ENCODE measurements at places on chromosomes 3 and 15.

DNA sequence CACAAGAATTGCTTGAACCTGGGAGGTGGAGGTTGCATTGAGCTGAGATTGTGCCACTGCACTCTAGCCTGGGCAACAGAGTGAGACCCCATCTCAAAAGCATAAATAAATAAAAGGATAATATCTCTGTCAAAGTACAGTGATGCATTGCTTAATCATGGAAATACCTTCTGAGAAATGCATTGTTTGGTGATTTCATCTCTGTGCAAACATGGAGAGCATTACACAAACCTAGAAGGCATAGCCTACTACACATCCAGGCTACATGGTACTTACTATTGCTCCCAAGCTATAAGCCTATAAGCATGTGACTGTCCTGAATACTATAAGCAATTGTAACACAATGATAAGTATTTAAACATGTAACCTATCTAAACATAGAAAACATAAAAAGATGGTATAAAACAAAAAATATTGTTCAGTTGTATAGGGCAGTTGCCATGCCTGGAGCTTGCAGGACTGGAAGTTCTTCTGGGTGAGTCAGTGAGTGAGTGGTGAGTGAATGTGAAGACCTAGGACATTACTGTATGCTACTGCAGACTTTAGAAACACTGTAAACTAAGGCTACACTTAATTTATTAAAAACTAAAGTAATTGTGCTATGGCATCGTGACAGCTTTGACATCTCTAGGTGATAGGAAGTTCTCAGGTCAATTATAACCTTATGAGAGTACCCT is 93.6 kb upstream of the SNRPN start:
- no peaks in the 10 kb centered on the region for H3K36me3 ChIP-seq
- H3K4me1 ChIP-seq = no peaks in the 10 kb centered on the region
- no peak overlapping the region for H3K4me3 ChIP-seq
- DNase-seq = no peak

DNA sequence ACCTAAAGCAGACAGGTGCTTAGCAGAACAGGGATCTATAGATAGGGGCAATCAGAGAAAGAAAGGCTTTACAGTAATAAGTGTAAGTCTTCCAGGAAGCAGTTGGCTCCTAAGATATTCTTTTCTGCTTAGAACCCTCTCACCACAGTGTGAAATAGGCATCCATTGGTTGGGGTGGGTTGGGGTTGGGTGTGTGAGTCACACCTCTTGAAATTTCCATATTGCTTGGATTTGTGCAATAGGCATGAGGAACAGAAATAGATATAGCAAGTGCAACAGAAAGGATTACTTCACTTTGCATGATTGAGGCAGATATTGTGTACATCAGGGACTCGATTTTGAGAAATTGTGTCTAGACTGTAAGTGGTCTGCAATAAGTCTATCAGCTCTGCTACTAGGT is 200.1 kb upstream of the GAP43 start:
- no peak overlapping the region for H3K27ac ChIP-seq
- no peaks in the 10 kb centered on the region for H3K27me3 ChIP-seq
- no peaks in the 10 kb centered on the region for H3K4me1 ChIP-seq
- H3K4me3 ChIP-seq = no peak overlapping the region
- no peaks in the 10 kb centered on the region for H3K36me3 ChIP-seq
- no peak for DNase-seq

- H3K27me3 ChIP-seq = no peaks in the 10 kb centered on the region
- no peaks in the 10 kb centered on the region for H3K4me1 ChIP-seq
- no peak overlapping the region for H3K27ac ChIP-seq
- H3K4me3 ChIP-seq = no peak overlapping the region
These were observed 133.9 kb downstream of the CCNL1 start for GRCh38 chr3:157026091-157026490.

GRCh38 chr3:119356646-119357045 is 62.5 kb downstream of the ARHGAP31 start:
- no peaks in the 10 kb centered on the region for H3K4me1 ChIP-seq
- H3K27ac ChIP-seq = no peak overlapping the region
- DNase-seq = no peak
- no peaks in the 10 kb centered on the region for H3K36me3 ChIP-seq
- H3K4me3 ChIP-seq = no peak overlapping the region
- H3K27me3 ChIP-seq = no peaks in the 10 kb centered on the region

DNA sequence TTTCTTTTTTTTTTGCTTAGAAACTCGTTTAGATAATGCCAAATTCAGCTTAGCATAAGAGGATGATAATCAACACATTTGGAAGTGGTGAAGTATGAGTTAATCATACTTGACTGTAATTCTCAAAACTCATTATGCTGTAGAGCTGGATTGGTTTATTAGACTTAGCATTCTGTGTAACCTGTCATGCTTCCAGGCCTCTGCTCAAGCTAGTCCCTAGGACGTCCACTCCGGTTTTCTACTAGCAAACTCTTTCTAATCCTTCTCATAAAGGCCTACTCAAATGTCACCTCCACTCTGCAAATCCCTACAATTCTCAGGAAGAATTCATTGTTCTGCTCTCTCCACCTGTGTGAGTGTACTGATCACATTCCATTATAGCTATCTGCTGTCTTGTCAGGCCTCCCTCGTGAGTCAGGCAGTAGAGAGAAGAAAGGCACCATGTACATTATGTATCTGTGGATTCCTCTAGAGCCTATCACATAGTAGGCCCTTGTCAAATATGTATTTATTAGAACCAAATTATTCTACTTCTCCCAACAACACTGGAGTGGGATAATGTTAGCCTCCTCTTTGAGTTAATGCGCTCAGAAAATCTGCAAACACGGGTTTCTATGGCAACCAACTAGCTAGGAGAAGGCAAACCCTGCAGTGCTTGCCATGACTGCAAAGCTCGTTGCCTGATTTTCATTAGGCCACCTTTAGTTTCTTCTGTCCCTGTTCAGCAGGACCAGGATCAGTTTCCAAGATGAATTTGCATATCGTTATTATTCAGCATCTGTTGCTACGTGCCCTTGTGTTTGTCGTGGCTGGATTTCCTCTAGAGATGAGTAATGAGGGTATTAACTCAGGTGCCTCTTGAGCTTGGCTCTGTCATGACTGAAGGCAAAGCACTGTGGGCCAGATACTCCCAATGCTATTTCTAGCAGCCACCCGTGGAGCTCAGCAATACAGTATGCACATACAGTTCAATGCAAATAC is 30.7 kb downstream of the ATP13A5 start:
- no peak overlapping the region for H3K4me3 ChIP-seq
- no peaks in the 10 kb centered on the region for H3K4me1 ChIP-seq
- no peak overlapping the region for H3K27ac ChIP-seq
- H3K27me3 ChIP-seq = no peaks in the 10 kb centered on the region
- no peaks in the 10 kb centered on the region for H3K36me3 ChIP-seq
- no peak for DNase-seq

GRCh38 chr3:197508051-197508451 is 47.7 kb downstream of the BDH1 start:
- no peak overlapping the region for H3K4me3 ChIP-seq
- H3K4me1 ChIP-seq = no peaks in the 10 kb centered on the region
- H3K27me3 ChIP-seq = no peaks in the 10 kb centered on the region

DNA sequence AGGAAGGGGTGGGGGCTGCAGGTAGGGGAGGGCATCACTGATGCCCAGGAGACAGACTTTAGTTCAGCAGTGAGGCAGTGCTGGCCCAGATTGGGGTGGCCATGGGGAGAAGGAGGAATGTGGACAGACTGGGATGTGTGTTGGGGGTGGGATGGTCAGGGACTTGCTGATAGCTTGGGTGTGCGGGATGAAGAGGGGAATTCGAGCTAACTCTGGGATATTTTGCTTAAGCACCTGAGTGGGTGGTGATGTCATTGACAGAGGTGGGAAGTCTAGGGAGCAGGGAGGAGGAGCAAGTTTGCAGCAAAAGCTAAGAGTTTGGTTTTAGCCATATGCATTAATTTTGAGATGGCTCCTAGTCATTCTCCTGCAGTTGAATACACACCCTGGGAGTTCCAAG is 207.5 kb downstream of the RPLP1 start:
- H3K36me3 ChIP-seq = no peaks in the 10 kb centered on the region
- no peak overlapping the region for H3K27ac ChIP-seq
- no peak overlapping the region for H3K4me3 ChIP-seq
- no peaks in the 10 kb centered on the region for H3K27me3 ChIP-seq
- no peaks in the 10 kb centered on the region for H3K4me1 ChIP-seq

DNA sequence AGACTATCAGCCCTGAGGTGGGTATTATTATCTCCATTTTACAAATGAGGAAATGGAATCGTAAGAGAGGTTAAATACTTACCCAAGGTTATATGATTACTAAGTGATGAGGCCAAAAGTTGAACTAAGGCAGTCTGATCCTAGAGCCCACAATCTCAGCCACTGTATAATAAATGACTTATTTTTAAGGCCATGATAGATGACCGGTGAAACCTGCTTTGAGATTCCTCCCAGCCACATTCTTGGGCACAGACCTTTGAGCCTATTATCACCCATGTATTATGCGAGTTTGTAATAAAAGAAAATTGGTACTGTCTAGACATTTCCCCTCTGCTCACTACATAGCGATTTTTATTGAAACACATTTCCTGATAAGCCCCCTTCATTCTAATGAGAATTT is 37.4 kb downstream of the POLQ start:
- no peaks in the 10 kb centered on the region for H3K36me3 ChIP-seq
- H3K27ac ChIP-seq = no peak overlapping the region
- H3K4me3 ChIP-seq = no peak overlapping the region
- DNase-seq = no peak
- H3K4me1 ChIP-seq = no peaks in the 10 kb centered on the region

GRCh38 chr3:40476478-40477470 is at the start of gene ZNF619:
Gene ZNF619, plus strand, starts transcription at chr3:40477122. Its CDS starts 858 bp downstream, at chr3:40477980.
- peak; percentile 71 for DNase-seq
- no peaks in the 10 kb centered on the region for H3K36me3 ChIP-seq
- H3K4me1 ChIP-seq = no peaks in the 10 kb centered on the region
- H3K27me3 ChIP-seq = no peaks in the 10 kb centered on the region
- peak within 1 kb of the TSS; percentile 78 for H3K27ac ChIP-seq

GRCh38 chr15:50241684-50242450 is 23.7 kb downstream of the HDC start:
- no peaks in the 10 kb centered on the region for H3K4me1 ChIP-seq
- no peak overlapping the region for H3K27ac ChIP-seq
- no peak for DNase-seq
- H3K4me3 ChIP-seq = no peak overlapping the region
- no peaks in the 10 kb centered on the region for H3K36me3 ChIP-seq
- H3K27me3 ChIP-seq = no peaks in the 10 kb centered on the region

DNA sequence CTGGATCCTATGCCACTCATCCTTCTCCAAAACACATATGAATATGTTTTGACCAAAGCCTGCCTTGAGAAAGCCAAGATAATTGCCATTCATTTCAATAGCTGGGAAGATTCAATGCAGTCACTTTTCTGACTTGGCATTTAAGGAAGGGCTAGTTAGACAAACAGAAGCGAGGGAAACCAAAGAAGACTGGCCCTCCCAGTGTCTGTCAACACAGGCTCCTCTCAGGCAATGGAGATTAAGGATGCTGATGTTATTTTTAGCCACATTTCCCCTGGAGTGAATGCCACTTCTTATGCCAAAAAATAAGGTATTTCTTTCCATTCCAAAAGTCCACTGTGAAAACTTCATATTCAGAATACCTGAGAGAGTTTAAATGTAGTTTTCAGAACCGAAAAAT is 101.7 kb downstream of the P3H2 start:
- no peak for DNase-seq
- H3K36me3 ChIP-seq = no peaks in the 10 kb centered on the region
- no peaks in the 10 kb centered on the region for H3K27me3 ChIP-seq
- H3K27ac ChIP-seq = no peak overlapping the region
- H3K4me3 ChIP-seq = no peak overlapping the region
- no peaks in the 10 kb centered on the region for H3K4me1 ChIP-seq

DNA sequence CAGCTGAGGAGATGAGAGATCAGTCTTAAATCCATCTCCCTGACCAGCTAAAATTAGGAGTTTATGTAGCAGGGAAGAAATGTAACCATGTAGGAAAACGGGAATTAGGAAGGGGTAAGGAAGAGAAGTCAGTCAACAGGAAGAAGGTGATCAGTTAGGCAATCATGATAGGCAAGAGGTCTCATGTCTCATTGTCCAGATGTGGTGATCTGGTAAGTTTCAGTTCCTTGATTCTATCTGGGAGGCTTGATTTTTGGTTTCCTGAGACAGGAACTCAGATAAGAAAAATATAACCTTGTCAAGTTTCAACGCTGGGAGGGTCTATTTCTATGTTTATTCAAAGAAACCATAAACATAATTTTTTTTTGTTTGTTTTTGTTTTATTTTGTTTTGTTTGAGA is 40.3 kb upstream of the TBC1D5 start:
- DNase-seq = no peak
- H3K27ac ChIP-seq = no peak overlapping the region
- H3K4me3 ChIP-seq = no peak overlapping the region
- H3K4me1 ChIP-seq = no peaks in the 10 kb centered on the region
- H3K27me3 ChIP-seq = no peaks in the 10 kb centered on the region

GRCh38 chr15:39376371-39376909 is 204.4 kb upstream of the THBS1 start:
- H3K27me3 ChIP-seq = no peaks in the 10 kb centered on the region
- H3K4me3 ChIP-seq = no peak overlapping the region
- DNase-seq = no peak
- no peaks in the 10 kb centered on the region for H3K36me3 ChIP-seq
- no peaks in the 10 kb centered on the region for H3K4me1 ChIP-seq
- no peak overlapping the region for H3K27ac ChIP-seq

DNA sequence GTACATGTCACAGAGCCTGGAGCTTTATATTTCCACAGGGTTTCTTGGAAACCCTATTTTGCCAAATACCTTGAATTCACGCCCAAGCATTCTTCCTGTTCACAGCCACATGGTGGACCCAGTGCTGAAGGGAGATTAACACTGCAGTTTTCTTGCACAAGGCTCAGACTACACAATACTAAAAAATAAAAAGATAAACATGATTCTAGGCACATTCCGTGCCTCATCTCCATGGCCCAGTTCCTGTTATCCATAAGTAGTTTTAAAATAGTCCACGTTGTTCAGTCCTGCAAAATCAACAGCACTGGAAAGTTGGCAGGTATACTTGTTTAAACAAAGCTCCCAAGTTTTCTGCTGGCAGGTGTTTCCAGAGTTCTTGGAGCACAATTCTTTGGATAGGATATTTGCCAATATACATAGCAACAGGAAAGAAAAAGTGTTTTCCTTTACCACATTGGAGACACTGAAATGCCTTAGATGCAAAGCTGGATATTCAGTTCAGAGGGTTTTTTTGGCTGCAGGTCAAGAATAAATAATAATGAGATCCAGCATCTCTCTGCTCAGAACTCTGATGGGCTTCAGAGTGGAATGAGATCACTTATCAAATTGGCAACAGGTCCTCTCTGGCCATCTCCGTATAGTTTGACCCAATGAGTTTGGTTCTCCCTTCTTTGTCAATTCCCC is 88.1 kb upstream of the TGFBR2 start:
- peak; percentile 75 for DNase-seq
- H3K27me3 ChIP-seq = no peaks in the 10 kb centered on the region
- H3K36me3 ChIP-seq = no peaks in the 10 kb centered on the region
- H3K4me1 ChIP-seq = no peaks in the 10 kb centered on the region

DNA sequence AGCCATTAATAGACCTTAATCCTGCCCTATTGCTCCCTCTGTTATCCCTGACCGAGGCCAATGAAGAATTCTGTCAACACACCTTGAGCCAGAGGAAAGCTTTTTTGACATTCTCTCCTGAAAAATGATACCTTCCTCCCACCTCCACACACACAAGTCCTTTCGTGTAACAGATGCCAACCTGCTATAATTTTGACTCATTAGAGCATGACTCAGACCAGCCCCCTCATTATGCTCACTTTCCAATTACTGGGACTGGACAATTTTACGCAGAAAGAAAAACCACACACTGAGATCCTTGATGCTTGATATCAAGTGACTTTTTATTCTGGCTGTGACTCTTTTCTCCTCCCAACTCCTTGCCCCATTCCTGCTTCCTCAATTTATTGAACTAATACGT is 50.9 kb downstream of the LSAMP start:
- H3K4me3 ChIP-seq = no peak overlapping the region
- H3K4me1 ChIP-seq = no peaks in the 10 kb centered on the region
- H3K36me3 ChIP-seq = no peaks in the 10 kb centered on the region
